ENCODE measurements at places on chromosomes 3 and 15.

GRCh38 chr15:87710406-87710805 lies 546.1 kb downstream of the NTRK3 start:
- DNase-seq, result no peak

DNA sequence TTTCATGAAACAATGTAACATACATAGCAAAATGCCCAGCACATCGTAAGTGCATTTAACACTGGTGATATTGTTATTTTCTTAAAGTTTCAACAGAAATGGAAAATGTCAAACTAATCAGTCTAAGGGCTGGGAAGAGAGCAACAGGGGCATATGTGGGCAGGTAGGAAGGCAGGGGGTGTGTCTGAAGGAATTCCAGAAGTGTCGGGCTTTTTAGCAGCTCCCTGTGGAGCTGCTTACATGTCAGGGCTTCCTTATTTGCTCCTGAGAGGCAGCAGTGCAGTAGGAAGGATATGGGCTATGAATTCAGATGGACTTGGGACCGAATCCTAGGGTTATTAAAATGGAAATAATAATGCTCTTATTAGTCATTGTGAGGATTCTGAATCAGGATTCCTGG lies 311.6 kb downstream of the CLSTN2 start:
- DNase-seq, result no peak

- no peak for DNase-seq
Measured at GRCh38 chr3:107965136-107965655, 125.6 kb downstream of the CD47 start.

- no peak for DNase-seq
Measured at GRCh38 chr3:62479326-62479725, 106.0 kb upstream of the FEZF2 start.

- DNase-seq, result peak; percentile 37
Measured at GRCh38 chr3:194140520-194141414, 4.8 kb downstream of the HES1 start.

DNA sequence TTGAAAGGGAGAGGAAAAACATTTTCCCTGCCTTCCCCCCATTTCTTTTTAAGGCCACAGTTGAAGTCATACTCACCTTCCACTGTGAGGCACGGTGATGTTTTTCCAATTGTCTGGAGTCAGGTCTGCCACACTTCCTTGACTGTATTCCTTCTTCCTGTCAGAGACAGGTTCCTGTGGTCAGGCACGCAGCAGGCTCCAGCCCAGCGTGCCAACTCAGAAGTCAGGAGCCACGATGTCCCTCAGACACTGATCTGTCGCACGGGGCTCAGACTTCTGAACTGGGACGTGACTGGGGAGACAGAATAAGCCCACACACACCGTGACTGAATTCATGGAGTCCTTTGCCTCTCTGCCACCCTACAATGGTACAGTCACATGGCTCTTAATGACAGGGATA lies 41.2 kb upstream of the ADAMTS9 start:
- DNase-seq, result no peak

DNA sequence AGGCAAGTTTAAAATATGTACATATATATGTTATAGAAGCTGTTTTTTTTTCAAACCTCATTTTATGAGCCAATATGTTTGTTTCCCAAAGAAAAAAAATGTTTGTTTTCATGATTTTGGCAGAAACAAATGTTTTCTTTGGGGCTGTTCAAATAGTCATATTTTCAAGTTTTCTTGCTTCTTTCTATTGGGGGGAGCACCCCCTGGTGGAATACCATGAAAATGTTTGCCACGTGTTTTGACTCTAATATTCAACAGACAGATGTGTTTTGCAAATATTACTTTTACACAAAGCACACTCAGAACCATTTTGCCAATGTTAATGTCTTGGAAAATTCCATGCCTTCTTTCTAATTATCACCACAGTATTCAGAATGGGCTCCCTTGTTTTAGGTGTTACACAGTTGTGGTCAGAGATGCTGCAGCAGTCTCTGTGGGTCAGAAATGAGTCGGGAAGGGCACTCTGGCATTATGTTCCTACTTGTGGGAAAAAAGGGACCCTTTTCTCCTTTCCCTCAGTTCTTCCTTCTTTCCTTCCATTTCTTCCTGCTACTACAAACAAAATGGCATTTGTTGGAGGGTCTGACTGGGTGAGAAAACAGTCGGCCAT lies 817.0 kb downstream of the TUSC7 start:
- DNase-seq, result no peak
